Effector memory CD4-positive, alpha-beta T cell (primary cell): ENCODE measurements at places on chromosomes 11 and 22.

- DNase-seq = no peak
These were observed 577 bp upstream of the DKK3 start for GRCh38 chr11:12008790-12009616.

DNA sequence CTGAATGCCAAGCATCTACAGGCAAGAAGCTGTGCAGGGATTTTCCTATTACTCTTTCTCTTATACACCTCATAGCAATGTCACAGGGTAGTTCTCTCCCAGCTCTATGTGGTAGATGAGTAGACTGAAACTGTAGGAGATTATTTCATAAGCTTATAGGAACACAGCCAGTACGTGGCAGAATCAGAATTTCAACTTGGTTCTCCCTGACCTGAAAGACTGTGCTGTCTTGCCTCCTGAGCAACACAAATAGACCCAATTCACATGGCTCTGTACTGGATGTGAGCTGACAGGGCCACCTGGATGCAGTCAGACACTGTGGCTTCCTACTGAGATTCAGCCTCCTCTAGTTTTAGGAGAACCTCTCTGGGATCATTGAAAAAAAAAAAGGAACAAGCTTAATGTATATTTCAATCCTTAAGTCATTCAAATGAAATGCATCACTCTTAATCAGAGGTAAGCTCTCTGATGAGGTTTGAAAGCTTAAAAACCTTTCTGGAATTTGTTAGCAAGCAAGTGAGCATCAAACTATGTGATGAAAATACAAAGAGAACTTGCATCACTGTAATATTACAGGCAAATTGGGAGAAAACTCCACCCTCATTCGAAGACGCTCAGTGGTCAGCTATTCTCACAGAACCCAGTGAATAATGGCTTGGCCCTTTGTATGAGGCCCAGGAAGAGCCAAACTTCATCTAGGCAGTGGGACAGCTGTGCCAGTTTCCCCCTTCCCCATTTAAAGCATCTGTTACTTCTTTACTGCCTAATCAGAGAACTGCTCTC is 1039.3 kb downstream of the NTM start:
- DNase-seq = no peak

- DNase-seq = no peak
These were observed 15.1 kb downstream of the EIF4G2 start for GRCh38 chr11:10793470-10794255.

GRCh38 chr11:113021111-113021510 is 59.9 kb downstream of the NCAM1 start:
- no peak for DNase-seq

- no peak for DNase-seq
These were observed 15.9 kb downstream of the CYP2D6 start for GRCh38 chr22:42114721-42115120.

GRCh38 chr11:122882189-122882856 is at the start of gene JHY:
TSS of gene JHY (plus strand) at chr11:122882759. CDS start at chr11:122885850, 3,091 bp downstream.
- no peak for DNase-seq

DNA sequence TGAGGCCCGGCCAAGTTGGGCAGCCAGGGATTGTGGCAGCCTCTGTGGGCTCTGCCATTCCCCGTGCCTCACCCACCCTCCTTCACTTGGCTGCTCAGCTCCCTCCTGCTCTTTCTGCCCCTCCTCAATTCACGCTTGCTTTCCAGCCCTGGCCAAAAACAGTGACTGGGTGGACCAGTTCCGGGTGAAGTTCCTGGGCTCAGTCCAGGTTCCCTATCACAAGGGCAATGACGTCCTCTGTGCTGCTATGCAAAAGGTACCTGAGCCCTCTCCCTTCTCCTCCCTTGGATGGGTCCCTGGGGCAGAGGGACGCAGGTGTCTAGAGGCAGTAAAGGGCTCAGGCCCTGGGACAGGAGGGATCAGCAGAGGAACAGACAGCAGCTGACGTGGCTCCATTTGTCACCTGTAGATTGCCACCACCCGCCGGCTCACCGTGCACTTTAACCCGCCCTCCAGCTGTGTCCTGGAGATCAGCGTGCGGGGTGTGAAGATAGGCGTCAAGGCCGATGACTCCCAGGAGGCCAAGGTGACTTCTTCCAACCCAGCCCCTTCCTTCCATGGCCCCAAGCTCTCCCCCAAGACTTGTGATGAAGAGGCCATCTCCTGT is 2.7 kb downstream of the FREY1 start:
- no peak for DNase-seq

DNA sequence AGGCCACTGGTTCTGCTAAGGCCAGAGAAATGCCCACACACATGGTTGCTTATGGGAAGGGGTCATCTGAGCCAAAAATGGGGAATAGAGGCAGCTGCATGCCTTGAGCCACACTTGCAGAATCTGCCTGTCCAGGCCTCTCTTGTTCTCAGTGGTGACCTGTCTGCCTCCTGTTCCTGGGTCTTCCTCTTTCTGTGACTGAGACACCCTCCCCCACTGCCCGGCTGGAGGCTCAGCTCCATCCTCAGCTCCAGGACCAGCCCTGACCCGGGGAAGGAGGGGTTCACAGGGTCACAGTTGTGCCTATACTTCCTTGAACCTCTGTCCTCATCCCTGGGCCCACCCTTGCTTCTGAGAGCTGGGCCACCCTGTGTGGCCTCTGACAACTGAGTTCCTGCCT is 52.3 kb downstream of the CSF2RB start:
- no peak for DNase-seq

GRCh38 chr11:126136507-126136906 is 73.8 kb upstream of the CDON start:
- DNase-seq = no peak

GRCh38 chr22:44271732-44272400 is 40.9 kb downstream of the SHISAL1 start:
- no peak for DNase-seq

DNA sequence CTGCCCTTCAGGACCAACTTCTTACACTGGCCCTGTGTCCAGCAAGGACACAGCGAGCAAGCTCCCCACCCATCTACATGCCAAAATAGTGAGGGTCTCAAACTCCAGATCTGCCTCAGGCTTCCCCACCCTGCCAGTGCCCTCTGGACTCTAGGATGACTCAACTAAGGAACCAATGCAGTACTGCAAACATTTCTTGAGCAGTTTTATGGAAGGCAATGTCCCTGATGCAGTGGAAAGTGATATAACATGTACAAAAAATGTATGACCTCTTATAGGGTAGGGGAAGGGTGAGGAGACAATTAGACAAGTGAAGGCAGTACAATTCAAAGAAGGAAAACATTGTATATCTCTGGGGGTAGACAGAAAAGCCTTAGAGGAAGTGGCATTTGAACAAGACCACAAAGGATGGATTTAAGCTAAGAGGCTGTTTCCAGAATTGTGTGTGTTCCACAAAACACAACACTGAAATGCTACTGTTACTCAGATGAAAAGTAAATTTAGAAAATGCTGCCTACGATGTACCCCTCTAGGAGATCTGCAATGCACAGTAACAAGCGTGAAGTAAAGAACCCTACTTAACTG is 47.3 kb downstream of the RAB30 start:
- DNase-seq = no peak

GRCh38 chr11:67534070-67534679 is 10.9 kb upstream of the CABP2 start:
- DNase-seq = no peak

DNA sequence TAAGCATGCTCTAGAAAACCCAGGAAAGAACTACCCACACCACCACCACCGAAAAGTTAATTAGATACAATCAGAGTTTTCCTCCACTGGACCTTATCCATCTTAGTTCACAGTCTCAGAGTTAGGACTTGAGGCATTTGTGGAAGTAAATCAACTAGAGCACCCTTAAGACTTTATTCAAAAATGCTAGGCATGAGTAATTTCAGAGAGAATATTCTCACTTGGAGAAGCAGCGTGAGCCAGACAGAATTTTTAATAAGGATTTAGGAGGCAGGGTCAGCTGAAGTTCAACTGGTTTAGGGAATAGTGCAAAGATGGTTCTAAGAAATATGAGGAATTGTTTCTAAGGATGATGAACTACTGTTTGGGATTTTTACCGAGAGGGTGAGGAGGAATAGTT is 1.2 kb upstream of the OLFML1 start:
- DNase-seq = no peak

- no peak for DNase-seq
These were observed 311.0 kb downstream of the SBF2 start for GRCh38 chr11:9982796-9983579.

GRCh38 chr11:116512841-116513240 is 259.9 kb downstream of the BUD13 start:
- no peak for DNase-seq

GRCh38 chr11:76270389-76270788 is 64.1 kb upstream of the WNT11 start:
- no peak for DNase-seq

- no peak for DNase-seq
These were observed 12.9 kb downstream of the RNF141 start for GRCh38 chr11:10528121-10528520.

GRCh38 chr22:23796461-23796860 is 9.7 kb downstream of the SMARCB1 start:
- no peak for DNase-seq

GRCh38 chr11:36057379-36058042 is 113.6 kb downstream of the LDLRAD3 start:
- DNase-seq = no peak

GRCh38 chr11:102430158-102430836 is 22.3 kb downstream of the TMEM123 start:
- DNase-seq = no peak

DNA sequence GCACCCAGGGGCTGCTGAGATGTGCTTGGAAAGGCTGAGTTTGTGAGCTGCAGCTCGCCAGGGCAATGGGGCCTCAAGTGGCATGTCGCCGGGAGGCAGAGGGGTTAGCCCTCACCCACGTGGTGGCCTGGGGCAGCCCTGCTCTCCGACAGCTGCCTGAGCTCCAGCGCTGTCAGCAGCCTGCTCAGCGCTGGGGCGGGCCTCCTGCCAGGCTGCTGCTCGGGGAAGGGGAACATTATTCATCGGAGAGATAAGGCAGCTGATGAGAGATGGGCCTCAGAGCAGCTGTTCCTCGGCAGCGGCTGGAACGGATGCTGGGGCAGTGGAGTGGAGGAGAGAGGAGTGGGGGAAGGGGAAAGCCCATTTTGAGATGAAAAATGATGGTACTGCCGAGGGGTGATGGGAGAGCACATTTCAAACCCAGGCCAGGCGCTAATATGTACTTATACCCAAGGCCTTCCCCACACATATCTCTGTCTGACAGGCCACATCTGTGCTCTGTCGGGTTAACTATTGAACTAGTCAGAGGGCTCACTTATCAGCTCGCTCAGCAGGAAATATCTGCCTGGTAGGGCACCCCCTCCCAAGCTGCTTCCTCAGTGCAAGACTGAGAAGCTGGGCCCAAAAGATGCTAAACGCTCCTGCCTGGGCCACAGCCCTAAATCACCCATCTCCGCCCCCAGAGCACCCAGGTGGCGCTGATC is 79.5 kb downstream of the TIMP3 start:
- DNase-seq = no peak

- no peak for DNase-seq
These were observed 100.5 kb upstream of the IGLL5 start for GRCh38 chr22:22787151-22787550.

DNA sequence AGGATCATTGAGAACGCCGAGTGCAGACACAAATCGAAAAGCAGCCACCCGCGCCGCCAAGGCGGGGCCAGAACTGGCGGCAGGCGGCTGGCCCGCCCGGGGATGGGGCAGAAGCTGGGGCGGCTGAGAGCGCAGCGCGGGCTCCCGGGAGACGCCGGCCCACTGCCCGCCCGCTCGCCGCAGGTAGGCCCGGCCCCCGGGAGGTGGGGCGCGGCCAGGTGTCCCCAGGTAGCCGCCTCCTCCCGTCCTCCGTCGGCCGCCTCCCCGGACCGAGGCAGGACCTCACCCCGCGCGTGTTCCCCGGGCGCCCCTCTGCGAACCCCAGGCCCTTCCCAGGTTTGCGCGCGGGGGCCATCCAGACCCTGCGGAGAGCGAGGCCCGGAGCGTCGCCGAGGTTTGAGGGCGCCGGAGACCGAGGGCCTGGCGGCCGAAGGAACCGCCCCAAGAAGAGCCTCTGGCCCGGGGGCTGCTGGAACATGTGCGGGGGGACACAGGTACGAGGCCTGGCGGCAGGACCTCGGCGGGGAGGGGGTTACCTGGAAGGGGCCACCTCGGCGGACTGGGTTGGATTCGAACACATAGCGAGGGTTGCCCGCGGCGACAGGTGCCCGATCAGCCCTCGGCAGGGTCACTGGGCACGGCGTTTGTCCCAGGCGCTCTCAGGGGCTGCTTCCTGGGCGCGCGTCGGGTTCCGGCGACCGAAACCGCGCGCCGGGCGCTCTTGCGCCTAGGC is at the start of gene PRRG4:
TSS of gene PRRG4 (plus strand) at position 248 of the 733 bp plus-strand sequence. CDS start 603 bp downstream, outside the sequence.
- no peak for DNase-seq

DNA sequence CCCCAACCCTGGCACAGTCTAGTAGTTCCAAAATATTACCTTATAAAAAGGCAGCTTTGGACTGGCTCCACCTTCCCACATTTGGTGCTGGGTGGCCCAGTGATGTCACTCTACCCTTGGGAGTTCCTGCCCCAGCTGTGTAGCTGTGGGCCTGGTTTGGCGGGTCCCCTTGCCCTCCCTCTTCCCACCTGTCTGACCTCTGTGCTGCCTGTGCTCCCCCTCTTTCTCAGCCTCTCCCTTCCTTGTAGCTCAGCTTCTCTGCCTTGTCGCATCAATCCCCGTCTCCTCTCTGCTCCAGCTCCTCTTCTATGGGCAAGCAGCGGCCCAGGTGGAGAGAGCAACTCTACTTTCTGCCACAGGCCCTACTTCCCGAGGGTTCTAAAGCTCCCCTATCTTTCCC is 54.6 kb downstream of the CHRDL2 start:
- no peak for DNase-seq

- no peak for DNase-seq
These were observed 71.7 kb downstream of the TBC1D22A start for GRCh38 chr22:46834021-46834737.

DNA sequence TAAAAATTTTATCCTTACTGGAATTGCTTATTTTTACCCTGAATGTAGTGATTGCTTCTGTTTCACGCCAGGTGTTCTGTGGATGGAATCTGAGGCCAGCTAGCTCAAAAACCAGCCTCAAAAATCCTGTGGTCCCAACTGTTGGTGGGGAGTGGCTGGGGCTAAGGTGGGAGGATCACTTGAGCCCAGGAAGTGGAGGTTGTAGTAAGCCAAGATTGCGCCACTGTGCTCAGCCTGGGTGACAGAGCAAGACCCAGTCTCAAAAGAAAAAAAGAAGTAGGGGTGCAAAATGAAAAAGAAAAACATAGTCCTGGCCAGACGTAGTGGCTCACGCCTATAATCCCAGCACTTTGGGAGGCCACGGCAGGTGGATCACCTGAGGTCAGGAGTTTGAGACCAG is 27.0 kb upstream of the SLC5A1 start:
- DNase-seq = no peak

GRCh38 chr11:1113405-1114201 is 38.9 kb downstream of the MUC2 start:
- DNase-seq = no peak

GRCh38 chr22:17980015-17980590 is 44.3 kb downstream of the MICAL3 start:
- DNase-seq = no peak

DNA sequence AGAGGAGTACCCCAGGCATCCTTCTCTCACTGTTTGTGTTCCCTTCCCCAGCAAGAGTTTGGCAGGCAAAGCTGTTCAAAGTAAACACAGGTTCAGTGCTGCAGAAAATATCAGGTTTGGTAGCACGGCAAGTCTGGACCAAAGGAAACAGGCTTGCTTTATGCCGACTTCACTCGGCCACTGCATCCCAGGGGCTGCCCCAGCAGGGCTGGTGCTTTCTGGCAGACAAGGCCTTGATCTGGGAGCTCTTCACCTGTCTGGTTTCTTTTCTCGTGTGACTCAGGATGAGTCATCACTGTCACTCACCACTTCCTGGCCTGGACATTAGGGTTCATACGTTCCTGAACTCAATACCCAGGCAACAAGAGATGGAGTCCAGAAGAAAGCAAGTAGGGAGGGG is 52.6 kb upstream of the NAV2 start:
- DNase-seq = no peak

GRCh38 chr11:1504138-1504537 is 17.6 kb upstream of the MOB2 start:
- DNase-seq = no peak
